ENCODE measurements at places on chromosomes 1 and 21. TPM values are rescaled to one million over a fixed set of nuclear protein-coding genes. Genes with fewer than 3 reads are reported as not detected.

PLA2G2D gene
- total RNA-seq = not detected

SPRR2A gene
- not detected for total RNA-seq

MAGI3 gene
- 52.9 TPM for total RNA-seq

NR5A2 gene
- total RNA-seq = 1.5 TPM

ACKR1 gene
- total RNA-seq = 13.3 TPM

NCAM2 gene
- total RNA-seq = 2.9 TPM
